HT1080 (cell line): ENCODE measurements at places on chromosomes 1 and 21. TPM values are rescaled to one million over a fixed set of nuclear protein-coding genes. Genes with fewer than 3 reads are reported as not detected.
A peak's percentile ranks its signal among the peaks of the same experiment; 100 is the strongest.

DNA sequence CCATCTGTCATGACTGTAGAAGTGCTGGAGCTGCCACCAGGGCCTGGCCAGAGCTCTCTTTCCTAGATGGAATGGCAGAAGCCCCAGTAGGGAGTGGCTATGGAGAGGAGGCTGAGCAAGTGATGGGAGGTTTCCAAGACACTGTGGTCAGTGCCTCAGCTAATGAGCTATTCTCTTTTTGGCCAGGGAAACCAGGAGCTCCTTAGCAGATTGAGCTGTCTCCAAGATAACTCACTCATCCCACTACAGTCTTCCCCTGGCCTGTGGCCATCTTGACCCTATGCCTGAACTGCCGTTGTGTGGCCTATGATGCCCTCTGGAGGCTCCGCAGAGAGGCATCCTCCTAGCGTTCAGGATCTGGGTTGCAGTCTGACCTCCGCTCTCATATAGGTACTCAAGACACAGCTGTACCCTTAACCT is 60.5 kb downstream of the ERI3 start:
- DNase-seq, result peak; percentile 31

Gene CBR3
- total RNA-seq, result 15.2 and 15.6 TPM in 2 replicates

DNA sequence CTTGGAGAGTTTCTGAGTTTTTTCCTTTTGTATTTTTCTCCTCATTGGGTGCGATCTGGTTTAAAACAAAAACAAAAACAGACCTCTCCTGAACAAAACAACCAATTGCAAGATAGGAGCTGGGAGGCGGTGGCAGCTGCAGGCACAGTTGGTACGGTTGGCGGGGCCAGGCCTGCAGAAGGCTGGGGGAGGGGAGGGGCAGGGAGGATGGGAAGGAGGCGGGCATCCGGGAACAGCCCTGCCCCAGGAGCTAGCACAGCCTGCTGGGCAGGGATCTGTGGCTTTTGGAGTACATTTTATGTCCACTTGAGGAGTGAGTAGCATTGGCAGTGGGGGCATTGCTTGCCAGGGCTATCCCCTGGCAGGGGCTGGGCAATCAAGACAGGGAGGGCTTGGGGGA is 5.2 kb downstream of the CAPN9 start:
- DNase-seq, result no peak

Gene FCER1G
- 0.64 TPM in 1 of 2 replicates, not detected in the other for total RNA-seq

Gene PCP4L1
- 0.10 and 0.27 TPM in 2 replicates for total RNA-seq

GRCh38 chr1:61640531-61641530 is 84.1 kb downstream of the TM2D1 start:
- DNase-seq, result no peak

DNA sequence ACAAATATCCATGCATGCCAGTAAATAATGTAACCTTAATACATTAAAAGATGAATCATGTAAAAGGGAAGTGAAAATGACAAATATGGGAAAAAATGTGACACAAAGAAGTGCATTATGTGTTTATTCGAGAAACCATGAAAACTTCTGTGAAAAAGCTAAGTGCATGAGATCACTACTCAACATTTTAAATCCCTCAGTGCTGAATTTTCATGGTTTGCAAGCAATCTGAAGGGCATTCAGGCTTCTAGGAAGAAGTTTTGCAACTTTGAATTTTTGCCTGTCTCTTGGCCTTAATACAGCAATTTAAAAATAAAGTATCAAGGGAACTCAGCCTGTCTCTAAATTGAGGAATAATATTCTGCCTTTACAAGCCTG is 78.2 kb downstream of the MAP3K7CL start:
- DNase-seq, result peak; percentile 84

Gene VSIG8
- total RNA-seq, result 0.03 and 0.07 TPM in 2 replicates

Gene MAP10
- total RNA-seq, result not detected in 2 replicates

Gene DENND2D
- total RNA-seq, result not detected in 2 replicates

DNA sequence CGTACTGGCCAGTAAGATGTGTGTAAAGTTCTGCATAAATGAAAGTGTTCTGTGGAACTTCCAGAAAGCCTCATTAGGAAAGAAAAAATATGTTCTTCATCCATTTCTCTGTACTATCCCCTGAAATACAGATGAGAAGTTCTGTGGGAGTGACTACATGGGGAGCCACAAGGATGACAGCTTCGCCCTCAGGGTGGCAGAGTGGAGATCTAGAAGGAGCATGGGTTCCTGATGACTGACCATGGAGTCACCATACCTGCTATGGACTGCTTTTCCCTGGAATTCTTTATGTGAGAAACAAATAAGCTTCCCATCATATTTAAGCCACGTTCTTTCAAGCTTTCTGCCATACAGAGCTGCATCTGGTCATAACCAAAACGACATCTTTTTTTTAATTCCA is 113.9 kb upstream of the RGS1 start:
- peak; percentile 23 for DNase-seq

- DNase-seq, result no peak
Observed at GRCh38 chr1:21961337-21961736, 15.5 kb upstream of the CELA3B start.

GRCh38 chr21:27700974-27701614 is 734.2 kb upstream of the ADAMTS5 start:
- DNase-seq, result peak; percentile 75

DNA sequence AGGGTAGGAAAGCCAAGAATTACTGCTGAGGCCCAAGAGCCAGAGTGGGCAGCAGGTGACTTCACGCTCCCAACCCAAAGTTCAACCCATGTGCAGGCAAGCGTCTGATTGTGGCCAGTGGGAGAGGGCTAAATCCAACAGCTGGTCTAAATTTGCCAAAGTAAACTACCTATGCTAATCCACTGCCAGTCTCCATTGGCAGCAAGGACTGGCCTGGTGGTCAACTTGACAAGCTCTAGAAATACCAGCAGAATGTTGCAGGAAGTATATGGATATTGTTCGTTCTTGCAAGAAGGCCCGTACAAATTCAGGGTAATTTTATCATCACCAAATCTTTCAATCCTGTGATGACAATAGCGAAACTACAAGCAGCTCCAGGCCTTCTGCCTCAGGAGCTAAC is 1.5 kb downstream of the TMEM63A start:
- DNase-seq, result no peak

Gene CYYR1
- not detected in 2 replicates for total RNA-seq

- peak; percentile 38 for DNase-seq
Observed at GRCh38 chr1:242651817-242652216, 127.3 kb upstream of the PLD5 start.

Gene AK5
- total RNA-seq, result 6.3 and 14.9 TPM in 2 replicates

Gene LCE1E
- total RNA-seq, result 0.43 TPM in 1 of 2 replicates, not detected in the other
